ENCODE measurements at places on chromosomes 12 and 14. TPM values are rescaled to one million over a fixed set of nuclear protein-coding genes. Genes with fewer than 3 reads are reported as not detected.

The DDX11 gene
- 10.6 TPM for total RNA-seq

The KLRC2 gene
- 1.5 TPM for total RNA-seq

The HHIPL1 gene
- 5.9 TPM for total RNA-seq

The BATF gene
- total RNA-seq, result not detected

The TSPAN19 gene
- under 0.01 TPM for total RNA-seq

The AKAP6 gene
- 107 TPM for total RNA-seq

The ARL1 gene
- 23.1 TPM for total RNA-seq

The CPNE8 gene
- 36.1 TPM for total RNA-seq

The SLC38A6 gene
- 32.5 TPM for total RNA-seq

The TAS2R46 gene
- 5.7 TPM for total RNA-seq

The SLC17A8 gene
- total RNA-seq, result 2.0 TPM

The CFAP54 gene
- total RNA-seq, result 4.7 TPM

The MSRB3 gene
- total RNA-seq, result 5.4 TPM

The SAMD15 gene
- 5.2 TPM for total RNA-seq

The ABCC9 gene
- total RNA-seq, result 15.2 TPM

The USP44 gene
- 3.4 TPM for total RNA-seq

The TAS2R31 gene
- total RNA-seq, result 11.1 TPM

The KRT81 gene
- total RNA-seq, result not detected

The KRT7 gene
- not detected for total RNA-seq

The SIVA1 gene
- total RNA-seq, result 15.0 TPM

The PLEKHG7 gene
- not detected for total RNA-seq

The GALNT8 gene
- total RNA-seq, result 46.5 TPM

The ITFG2 gene
- total RNA-seq, result 11.3 TPM

The GRIP1 gene
- 77.9 TPM for total RNA-seq

The AQP6 gene
- 0.25 TPM for total RNA-seq

The GLT8D2 gene
- 9.6 TPM for total RNA-seq

The NKX2-1 gene
- 0.49 TPM for total RNA-seq

The CD4 gene
- 2.2 TPM for total RNA-seq

The EML1 gene
- total RNA-seq, result 110 TPM

The TMEM30B gene
- 0.49 TPM for total RNA-seq

The TMTC1 gene
- 8.9 TPM for total RNA-seq

The ETV6 gene
- 3.7 TPM for total RNA-seq

The ADAMTS20 gene
- total RNA-seq, result 0.25 TPM

The CLEC7A gene
- total RNA-seq, result 0.74 TPM

The CSRP2 gene
- 359 TPM for total RNA-seq

The RGS6 gene
- 7.6 TPM for total RNA-seq

The TAS2R7 gene
- total RNA-seq, result not detected

The SLC5A8 gene
- total RNA-seq, result 2.2 TPM

The OR6C6 gene
- total RNA-seq, result not detected

Measured in temporal lobe (tissue), 4 donors.